ENCODE measurements at places on chromosomes 13 and 19.
A peak's percentile ranks its signal among the peaks of the same experiment; 100 is the strongest.

DNA sequence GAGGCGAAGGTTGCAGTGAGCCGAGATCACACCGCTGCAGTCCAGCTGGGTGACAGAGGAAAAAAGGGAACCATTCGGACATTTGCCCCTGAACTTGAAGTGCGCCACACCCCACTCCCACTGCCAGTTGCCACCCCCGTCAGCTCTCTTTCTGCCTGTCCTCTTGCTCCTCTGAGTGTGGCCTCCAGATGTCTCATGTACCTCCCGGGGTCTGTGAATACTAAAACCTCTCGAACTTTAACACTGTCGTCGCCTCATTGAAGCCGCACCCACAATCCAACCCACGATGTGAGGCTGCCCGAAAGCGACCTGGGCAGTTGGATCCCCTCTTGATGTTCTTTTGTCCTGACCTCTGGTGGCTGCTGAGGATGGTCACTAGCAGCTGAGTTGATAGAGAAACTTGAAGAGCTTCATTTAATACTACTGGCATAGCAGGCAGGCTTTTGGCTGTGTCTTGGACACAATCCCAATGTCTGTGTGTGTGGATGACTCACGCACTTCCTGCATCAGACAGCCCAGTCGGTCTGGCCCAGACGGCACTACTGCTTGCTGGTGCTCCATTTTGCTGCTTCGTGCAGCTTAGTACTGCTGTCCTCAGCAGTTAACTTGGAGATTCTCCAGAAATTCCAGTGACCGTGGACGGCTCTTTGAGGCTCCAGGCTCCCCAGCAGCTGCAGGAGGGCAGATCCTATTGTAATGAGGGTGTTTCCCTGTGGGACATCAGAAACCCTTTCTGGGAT lies 4.2 kb downstream of the FPR3 start:
- no peak for DNase-seq

- no peak for DNase-seq
Measured at GRCh38 chr19:44644402-44645016, 799 bp downstream of the PVR start.

GRCh38 chr19:10191347-10191746 lies 3.4 kb downstream of the DNMT1 start:
- DNase-seq = no peak

DNA sequence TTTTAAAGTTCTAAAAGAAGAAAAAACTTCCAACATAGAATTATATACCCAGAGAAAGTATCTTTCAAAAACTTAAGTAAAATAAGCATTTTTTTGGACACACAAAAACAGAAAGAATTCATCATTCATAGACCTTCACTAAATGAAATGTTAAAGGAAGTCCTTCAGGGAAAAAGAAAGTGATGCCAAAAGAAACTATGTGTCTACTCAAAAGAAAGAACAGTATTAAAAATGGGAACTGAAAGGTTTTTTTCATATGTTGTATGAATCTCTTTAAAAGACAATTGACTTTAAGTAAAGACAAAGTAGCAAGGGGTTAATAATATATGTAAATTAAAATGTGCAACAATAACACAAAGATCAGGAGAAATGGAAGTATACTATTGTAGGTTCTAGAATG lies 96.5 kb downstream of the DHRS12 start:
- no peak for DNase-seq

DNA sequence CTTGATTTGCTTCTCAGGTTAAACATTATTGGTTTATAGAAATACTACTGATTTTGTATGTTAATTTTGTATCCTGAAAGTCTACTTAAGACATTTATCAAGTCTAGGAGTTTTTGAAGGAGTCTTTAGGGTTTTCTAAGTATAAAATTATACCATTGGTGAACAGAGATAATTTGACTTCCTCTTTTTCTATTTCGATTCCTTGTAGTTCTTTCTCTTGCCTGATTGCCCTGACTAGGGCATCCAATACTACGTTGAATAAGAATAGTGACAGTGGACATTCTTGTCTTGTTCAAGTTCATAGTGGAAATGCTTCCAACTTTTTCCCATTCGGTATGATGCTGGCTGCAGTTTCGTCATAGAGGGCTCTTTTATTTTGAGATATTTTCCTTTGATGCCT lies 807.5 kb upstream of the SLC10A2 start:
- no peak for DNase-seq

DNA sequence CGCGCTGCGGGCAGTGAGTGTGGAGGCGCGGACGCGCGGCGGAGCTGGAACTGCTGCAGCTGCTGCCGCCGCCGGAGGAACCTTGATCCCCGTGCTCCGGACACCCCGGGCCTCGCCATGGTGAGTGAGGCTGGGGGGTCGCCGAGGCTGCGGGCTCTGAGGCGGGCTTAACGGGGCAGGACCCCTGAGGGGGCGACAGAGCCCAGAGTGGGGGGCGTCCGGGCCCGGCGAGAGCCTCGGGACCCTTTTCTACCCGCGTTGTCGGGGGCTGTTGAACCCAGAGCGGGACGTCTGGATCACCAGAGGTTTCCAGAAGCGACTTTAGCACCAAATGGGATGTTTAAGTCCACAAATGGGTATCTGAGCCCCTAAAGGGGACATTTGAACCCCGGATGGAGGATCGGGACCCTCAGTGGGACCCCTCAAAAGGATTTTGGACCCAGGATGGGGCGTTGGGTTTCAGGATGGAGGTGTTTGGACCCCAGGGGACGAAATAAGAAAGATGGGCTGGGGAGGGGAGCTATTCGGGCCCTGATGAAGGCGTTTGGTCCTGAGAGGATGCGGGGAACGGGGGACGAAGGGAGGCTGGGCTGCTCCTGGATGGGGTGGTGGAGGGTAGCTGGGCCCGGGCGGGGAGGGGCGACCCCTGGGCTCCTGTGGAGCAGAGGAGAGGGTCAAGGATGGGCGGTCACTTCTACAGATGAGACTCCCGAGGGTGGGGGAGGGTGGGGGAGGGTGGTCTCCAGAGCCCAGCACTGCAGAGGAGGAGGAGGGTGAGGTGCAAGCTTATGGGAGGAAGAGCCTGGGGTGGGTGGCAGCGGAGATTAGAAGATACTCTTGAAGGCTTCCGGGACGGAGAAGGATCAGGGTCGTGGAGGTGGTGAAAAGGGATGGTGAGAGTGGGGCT lies at the start of gene CALM3:
Gene CALM3 (plus strand): TSS at position 13 of the 907 bp plus-strand sequence. CDS start 105 bp downstream, at position 118.
- DNase-seq = no peak

DNA sequence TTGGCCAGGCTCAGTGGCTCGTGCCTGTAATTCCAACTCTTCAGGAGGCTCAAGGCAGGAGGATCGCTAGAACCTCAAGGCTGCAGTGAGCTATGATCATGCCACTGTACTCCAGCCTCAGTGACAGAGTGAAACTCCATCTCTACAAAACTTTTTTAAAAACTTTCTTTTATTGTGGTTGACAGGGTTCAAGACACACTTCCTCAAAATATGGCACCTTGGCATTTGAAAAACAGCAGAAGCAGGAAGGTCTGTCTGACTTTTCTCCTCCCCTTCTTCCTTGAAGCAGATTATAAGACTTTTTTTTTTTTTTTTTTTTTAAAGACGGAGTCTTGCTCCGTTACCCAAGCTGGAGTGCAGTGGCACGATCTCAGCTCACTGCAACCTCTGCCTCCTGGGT lies 100.3 kb downstream of the TM9SF2 start:
- DNase-seq = peak; percentile 27

GRCh38 chr13:19958155-19959111 lies at the start of gene ZMYM2:
ZMYM2 (plus strand) TSS chr13:19958727; CDS start chr13:19993073, 34,346 bp downstream.
- peak; percentile 99 for DNase-seq

- no peak for DNase-seq
Measured at GRCh38 chr19:30883071-30883470, 466.2 kb downstream of the TSHZ3 start.

DNA sequence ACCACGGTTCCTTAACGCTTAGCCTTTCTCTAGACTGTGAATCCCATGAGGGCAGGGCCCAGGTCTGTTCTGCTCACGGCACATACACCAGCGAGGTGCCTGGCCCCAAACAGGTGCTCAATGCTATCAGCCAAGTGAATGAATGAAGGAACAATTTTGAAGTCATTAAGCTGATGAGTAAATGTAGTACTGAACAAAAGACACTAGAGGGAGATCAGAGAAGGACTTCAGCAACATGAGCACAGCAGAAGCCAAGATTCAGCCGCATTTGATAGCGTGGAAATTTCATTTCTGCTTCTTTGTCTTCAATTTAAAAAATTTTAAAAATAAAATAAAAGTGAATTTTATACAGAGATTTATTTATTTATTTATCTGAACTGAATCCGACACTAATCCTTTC lies 20.1 kb upstream of the MYO16 start:
- DNase-seq = no peak

GRCh38 chr13:29545988-29546387 lies 49.5 kb downstream of the SLC7A1 start:
- DNase-seq = no peak

- no peak for DNase-seq
Measured at GRCh38 chr13:95050800-95051615, 250.2 kb downstream of the ABCC4 start.
